ENCODE measurements at places on chromosomes 6 and 20.

DNA sequence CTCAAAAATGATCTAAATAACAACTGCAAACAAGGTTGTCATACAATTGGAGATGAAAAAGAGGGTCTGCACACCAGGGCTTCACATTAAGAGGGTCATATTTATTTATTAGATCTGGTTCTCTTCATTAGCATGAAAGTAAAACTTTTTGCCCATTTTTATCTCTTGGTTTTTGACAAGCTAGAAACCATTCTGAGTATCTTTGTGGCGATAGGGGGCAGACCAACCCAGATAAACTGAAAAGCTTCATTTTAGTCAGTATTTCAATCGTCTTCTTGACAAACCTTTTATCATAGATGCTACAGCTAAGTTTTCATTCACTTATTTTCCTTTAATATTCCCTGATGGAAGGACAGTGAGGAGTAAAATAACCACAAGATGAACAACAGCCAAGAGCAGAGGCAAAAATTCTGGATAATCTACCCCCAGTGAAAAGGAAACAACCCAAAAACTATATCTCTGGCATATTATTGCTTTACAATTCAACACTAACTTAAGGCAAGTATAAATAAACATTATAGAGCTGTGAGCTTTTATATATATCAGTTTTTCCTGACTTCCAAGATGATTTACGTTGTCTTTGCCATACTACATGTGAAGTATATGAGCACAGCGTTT lies 45.2 kb downstream of the THEMIS start:
- no peak for DNase-seq

GRCh38 chr6:105443941-105444340 lies 41.1 kb upstream of the PREP start:
- no peak for DNase-seq

DNA sequence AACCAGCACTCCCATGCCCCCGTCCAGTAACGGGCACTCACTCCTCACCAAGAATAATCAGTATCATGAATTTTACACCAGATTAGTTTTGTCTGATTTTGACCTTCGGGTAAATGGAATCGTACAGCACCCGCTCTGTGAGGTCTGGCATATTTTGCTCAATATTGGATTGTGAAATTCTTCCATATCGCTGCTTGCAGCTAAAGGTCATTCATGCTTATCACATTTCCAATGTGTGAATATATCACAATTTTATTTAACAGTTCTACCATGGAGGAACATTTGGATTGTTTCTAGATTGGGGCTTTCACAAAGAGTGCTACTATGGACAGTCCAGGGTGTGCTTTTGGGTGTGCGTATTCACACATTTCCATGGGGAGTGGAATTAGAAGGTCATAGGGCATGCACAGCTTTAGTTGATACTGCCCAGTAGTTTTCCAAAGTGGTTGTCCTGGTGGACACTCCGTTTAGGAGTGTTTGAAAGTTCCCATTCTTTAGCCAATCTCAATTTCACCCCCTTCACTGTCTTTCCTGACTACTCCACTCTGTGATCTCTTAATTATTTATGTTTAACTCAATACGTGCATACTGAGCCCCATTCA lies 86.6 kb downstream of the ISM1 start:
- no peak for DNase-seq

DNA sequence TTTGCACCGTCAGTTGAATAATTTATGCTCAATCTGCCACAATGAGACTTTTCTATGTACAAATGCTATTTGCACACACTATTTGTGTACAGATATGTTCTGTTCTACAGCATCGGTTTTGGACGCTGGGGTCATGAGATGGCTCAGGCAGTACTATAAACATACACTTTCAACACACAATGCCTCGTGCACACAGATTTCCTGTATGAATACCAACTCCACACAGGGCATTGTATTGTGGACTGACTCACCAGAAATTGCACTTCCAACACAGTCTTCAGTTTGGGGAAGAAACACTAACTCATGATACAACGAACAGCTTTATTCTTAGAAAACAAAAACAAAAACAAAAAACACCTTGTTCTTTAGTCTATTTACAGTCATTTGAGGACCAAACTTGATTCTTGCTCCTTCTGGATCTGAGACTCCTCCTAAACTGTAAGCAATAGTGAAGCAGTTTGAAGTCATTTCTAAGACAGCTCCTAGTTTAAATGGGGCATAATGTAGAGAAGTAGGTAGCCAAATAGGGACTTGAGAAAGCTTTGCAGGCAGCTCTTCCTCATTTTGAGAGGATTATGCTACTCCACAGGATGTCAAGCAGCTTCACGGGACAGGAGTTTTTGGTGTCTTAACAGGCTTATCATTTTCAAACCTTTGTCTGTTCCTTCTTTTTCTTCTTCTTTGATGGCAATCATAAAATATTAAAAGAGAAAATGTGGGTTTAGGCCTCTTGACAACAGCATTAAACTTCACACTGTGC lies 33.7 kb downstream of the GJA10 start:
- DNase-seq = no peak

GRCh38 chr6:109239651-109240321 lies 142.5 kb downstream of the CD164 start:
- DNase-seq = no peak

DNA sequence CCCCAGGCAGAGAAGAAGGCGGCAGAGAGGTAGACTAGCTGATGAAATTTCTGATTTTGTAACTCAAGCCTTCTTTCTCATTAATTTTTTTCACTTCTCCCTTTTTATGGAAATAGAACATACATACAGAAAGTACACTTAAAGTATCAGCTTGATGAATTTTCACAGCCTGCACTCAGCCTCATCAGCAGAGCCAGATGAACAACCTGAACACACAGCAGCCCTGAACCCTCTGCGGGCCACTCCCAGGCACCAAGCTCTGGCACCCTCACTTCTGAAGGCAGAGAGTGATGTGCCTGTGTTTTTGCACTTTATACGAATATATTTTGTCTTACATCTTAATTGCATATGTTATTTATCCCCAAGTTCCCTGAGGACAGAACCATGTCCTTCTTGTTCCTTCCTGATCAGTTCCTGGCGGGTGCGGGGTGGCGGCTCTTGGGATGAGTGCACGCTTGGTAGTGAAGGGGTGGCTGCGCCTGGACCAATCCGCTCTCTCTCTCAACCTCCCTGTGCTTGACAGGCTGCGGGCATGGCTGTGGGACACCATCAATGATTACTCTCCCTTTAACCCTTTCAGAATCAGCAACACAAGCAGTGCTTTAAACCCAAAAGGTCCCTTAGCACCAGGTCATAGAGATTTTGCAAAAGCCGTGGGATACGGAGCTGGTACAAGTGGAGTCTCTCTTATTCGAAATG lies 34.8 kb upstream of the AFDN start:
- no peak for DNase-seq

- no peak for DNase-seq
These were observed 20.4 kb upstream of the EFHC1 start for GRCh38 chr6:52399511-52400312.

GRCh38 chr20:51111290-51111689 lies 88.4 kb upstream of the KCNG1 start:
- DNase-seq = no peak

- DNase-seq = no peak
These were observed 14.1 kb upstream of the BEND3 start for GRCh38 chr6:107129370-107129925.

- no peak for DNase-seq
These were observed 300.0 kb upstream of the MAN1A1 start for GRCh38 chr6:119649531-119649930.

- DNase-seq = no peak
These were observed 77.8 kb downstream of the PKHD1 start for GRCh38 chr6:52009466-52010140.

- DNase-seq = no peak
These were observed 37.4 kb downstream of the GNAS start for GRCh38 chr20:58889798-58890517.

DNA sequence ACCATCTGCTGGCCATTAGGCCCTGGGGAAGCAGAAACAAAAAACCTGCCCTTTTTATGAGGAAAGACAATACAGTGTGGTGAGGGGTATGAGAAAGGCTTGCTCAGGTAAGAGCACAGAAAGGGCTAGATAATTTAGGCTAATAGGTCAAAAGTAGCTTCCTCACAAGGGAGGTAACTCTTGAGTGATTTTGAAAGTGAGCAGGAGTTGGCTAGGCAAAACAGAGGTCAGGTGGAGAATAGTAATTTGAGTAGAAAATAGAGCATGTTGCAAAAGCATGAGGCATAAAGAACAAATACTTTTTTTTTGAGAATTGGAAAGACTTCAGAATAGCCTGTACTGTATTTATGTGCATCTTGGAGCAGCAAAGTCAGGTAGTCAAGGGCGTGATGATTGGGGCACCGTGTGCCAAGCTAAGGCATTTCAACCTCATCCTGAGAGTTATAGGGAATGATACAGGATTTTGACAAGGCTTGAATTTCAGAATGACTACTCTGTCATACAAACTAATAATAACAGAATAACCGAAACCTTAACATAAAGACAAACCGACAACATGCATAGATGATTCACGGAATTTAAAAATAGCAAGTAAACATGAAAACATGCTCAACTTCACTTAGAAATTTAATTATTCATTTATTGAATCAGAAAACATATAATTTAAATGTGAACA lies 123.0 kb upstream of the ENPP5 start:
- DNase-seq = no peak

DNA sequence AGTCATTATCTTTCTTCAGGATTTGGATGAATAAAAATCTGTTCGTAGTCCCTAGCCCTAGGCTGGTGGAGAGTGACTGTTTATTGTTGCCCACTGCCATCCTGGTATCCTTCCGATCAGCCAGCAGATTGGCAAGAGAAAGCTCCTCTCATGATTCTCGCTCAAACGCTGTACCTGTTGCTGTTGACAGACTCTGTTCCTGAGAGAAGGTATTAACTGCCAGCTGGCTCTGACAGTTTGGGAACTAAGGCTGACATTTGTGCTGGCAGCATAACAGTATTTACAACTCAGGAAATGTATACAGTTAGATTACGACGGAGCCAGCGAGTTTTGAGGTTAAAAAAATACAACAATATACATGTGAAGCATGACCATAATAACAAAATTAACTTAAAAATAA lies 674.5 kb downstream of the PRKN start:
- DNase-seq = no peak

DNA sequence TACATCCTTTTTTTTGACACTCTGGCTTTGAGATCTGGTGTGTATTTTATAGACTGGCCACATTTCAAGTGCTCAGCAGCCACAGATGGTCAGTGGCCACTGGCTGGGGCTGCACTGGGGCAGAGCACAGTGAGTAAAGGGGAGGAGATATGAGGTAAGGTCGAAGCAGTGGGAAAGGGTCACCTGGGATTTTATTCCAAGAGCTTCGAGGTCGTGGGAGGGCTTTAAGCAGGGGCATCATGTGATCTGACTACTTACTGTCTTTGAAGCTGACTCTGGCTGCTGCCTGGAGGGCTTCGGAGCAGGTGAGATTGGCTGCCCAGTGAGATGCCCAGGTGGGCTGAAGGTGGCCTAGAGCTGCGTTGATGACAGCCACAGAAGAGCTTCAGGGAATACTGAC lies 6.7 kb downstream of the C20orf203 start:
- DNase-seq = no peak

- no peak for DNase-seq
These were observed 73.3 kb upstream of the SGK1 start for GRCh38 chr6:134391205-134391604.

DNA sequence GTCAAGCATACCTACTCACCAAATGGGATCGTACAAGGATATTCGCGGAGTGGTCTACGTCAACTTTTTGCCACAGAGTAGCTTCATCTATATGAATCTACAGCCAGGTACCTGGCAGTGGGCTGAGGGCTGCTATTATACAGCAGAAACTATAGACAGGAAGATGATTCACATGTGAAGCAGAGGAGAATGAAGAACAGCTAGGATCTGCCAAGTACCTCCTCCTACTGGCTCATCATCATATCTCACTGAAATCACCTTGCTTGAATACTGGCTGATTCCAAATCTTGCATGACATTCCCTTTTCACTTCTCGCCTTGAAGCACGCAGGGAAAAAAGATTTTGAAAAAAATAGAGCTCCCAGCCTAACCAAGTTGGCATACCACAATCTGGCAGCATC lies 488.7 kb upstream of the NRSN1 start:
- DNase-seq = no peak

GRCh38 chr6:105985816-105986632 lies 100.1 kb upstream of the PRDM1 start:
- no peak for DNase-seq

DNA sequence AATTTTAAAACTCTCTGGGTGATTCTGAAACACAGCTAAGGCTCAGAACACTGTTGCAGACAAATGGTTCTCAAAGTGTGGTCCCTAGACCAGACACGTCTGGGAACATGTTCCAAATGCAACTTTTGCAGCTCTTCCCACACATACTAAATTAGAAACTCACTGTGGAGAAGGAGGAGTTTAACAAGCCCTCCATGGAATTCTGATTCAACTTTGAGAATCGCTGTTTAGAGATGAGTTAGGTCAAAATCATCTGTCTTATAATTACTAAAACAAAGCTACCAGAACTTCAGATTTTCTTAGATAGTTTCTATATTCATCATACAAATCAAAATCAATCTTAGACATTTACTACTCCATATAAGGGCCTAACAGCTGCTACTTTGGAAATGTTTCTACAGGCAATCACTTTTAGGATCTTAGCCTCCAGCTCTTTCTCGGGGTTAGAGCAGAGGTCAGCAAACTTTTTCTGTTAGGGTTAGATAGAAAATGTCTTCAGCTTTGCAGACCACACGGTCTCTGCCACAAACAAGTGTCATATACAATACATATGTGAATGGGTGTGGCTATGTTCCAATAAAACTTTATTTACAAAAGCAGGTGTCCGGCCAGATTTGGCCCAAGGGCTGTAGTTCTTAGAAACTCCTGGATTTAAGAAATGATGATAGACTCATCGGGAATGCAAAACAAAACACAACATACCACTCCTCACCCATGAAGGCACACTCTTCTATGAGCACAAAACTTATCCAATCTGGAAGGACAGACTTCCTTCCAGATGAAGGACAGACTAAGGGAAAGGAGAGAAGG lies 50.0 kb upstream of the ARHGAP18 start:
- no peak for DNase-seq

DNA sequence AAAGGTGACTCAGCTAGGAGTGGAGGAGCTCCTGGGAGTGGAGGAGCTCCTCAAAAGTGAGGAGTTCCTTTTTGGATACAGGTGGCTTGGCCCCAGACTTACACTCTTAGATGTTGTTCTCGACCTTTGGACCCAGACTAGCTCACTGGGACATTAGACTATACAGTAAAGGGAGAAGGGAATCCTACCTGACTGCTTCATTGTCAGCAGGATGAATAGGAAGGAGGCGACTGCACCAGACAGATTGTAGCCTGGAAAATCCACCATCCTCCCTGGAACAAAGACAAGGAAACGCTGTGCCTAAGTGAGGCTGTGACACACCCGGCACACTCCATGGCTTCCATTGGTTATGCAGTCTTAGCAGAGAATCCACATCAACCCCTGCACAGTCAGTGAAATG lies at the start of gene BTNL2:
TSS of gene BTNL2 (minus strand) at position 325 of the 400 bp plus-strand sequence. CDS start at position 267, 58 bp downstream.
- no peak for DNase-seq

DNA sequence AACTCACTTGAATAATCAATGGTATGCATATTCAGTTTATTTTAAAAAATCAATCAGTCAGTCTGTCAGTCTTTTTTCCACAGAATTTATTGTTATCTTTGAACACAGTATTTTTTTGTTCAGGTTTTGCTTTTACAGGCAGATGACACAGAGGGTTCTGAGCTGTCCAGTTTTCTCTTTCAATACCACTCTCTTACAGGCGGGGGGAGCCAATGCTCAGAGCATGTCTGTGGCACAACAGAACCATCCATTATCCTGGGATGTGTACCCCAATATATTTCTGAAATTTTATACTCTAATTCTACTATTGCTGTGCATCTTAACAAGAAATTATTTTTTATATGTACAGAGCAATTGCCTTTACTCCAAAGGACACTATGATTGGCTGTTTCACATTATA lies 21.2 kb downstream of the ROS1 start:
- no peak for DNase-seq
